ENCODE measurements at places on chromosomes 12 and 14.
A peak's percentile ranks its signal among the peaks of the same experiment; 100 is the strongest.

GRCh38 chr12:70277973-70278372, 34.7 kb downstream of the CNOT2 start:
- no peak for DNase-seq

GRCh38 chr12:39824505-39825212, 205.1 kb upstream of the ABCD2 start:
- DNase-seq: no peak

- no peak for DNase-seq
Measured at GRCh38 chr12:105469701-105470100, 139.2 kb downstream of the C12orf75 start.

DNA sequence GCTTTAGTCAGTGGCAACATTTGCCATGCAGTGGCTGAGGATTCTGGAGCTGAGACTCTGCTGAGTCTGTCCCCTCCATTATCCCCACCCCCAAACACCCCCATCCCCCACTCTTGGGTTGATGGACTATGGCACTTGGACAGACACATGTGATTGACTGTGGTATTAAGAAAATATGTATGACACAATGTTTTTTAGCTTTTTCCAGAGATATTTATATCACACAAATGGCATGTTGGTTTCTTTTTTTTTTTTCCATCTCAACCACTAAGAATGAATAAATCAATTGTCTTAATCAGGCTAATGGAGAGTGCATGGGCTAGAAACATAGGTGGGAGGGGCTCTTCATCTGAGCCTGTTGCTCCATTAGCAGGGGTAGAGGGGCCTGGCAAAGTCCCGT, 30.7 kb upstream of the MAP1LC3B2 start:
- DNase-seq: no peak

DNA sequence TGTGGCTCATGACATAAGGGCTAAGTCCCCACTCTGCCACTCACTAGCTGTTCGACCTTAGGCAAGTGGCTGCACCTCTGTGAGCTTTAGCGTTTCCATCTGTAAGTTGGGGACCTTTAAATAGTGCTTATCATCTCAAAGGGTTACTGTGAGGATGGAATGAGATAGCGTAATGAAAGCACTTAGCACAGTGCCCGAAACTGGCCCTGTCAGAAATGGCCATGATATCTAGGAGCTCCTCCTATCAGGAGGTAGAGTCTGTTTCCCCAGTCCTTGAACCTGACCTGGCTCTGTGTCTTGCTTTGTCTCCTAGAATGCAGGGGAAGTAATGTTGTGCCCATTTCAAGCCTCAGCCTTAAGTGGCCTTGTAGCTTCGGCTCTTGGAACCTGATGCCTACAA, 211.0 kb downstream of the RBM19 start:
- DNase-seq: no peak

GRCh38 chr14:68986926-68987652, 8.0 kb upstream of the ACTN1 start:
- no peak for DNase-seq

GRCh38 chr14:104186575-104186974, 48.2 kb downstream of the KIF26A start:
- DNase-seq: no peak

DNA sequence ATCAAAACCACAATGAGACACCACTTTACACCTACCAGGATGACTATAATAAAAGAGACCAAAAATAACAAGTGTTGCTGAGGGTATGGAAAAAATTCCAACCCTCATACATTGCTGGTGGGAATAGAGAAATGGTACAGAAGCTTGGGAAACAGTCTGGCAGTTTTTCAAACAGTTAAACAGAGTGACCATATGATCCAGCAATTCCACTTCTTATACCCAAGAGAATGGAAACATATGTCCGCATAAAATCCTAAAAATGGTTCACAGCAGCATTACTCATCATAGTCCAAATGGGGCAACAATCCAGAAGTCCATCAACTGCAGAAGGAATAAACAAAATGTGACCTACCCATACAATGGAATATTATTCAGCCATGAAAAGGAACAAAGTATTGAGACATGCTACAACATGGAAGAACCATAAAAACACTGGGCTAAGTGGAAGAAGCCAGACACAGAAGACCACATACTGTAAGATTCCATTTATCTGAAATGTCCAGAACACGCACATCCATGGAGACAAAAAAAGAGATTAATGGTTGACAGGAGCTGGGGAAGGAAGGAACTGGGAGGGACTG, 44.5 kb downstream of the CHGA start:
- DNase-seq: no peak

GRCh38 chr12:122480753-122481152, 20.0 kb downstream of the ZCCHC8 start:
- no peak for DNase-seq

DNA sequence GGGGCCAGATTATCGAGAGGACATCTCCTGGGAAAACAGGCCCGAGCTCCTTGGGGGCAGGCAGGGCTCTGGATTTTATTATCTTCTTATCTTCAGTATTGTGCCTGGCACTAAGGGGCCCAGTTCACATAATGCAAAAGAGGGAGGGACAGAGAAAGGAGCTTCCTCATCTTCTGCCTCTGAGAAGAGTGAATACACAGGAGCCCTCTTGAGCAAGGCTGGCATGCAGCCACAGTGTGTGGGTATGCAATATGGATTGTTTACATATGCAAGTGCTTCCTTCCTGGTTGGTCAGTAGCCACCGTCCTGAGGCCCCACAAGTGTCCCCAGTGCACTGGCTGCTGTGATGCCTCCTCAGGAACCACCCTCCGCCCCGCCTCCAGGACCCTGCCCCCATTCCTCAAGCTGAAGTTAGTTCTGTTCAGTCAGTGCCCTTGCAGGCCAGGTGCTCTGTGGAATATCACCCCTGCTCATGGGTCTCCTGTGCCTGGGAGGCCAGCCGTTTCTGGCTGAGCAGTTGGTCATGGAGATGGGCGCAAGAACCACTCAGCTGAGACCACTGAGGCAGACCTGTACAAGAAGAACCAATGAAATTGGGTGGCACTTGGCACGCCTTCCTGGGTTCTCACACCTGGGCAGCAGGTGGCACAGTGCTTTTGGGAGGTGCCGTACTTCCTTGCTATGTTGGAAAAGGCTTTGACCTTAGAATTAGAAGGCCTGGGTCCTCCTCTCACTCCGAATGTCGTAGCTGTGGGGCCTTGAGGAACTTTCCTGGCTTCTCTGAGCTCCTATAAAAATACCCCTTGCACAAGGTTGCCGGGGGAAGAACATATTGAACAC, 35.1 kb upstream of the ACTN1 start:
- DNase-seq: no peak

DNA sequence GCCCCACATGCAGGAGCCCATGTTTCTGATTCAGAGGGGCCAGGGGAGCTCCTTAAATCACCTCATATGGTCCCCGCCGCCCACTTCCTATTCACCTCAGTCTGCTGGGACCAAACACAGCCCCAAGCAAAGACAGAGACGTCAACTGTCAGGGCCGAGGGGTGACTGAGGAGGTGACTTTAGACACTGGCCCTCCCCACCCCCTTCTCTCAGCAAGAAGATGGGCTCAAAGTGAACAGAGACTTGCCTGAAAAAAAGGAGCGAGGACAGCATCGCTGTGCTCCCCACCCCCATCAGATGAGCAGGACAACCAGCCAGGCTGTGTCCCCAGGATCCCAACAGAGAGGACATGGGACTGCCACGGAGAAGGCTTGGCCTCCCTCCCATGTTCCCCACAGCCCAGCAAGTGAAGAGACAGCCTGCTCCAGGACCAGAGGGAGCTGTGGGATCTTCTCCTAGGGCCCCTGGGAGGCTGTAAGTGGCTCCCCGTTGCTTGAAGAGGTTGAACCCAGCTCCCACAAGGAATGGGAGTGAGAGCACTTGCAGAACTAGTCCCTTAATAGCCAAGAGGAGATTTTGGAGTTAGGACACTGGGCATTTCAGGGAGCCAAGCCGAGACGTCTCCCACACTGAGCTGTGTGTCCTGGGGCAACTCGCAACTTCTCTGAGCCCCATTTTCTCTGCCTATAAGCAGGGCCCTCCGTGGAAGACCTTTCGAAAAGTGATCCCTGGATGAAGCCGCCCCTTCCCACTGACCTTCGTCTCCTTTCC, 1.3 kb upstream of the KRT79 start:
- no peak for DNase-seq

DNA sequence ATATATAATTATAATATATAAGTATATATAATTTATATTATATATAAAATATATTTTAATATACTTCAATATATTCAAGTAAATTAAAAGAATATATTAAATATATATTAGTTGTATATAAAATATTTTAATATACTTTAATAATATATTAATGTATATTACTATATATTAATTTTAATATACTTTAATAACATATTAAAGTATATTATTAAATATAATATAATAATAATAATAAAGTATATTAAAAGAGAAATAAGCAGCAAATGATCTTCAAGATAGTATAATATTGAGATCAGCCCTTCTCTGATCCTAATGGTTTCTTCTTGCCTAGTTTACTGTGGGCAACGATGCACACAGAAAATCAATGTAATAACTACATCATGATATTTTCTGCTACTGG, 2.3 kb downstream of the OR4M1 start:
- DNase-seq: no peak

DNA sequence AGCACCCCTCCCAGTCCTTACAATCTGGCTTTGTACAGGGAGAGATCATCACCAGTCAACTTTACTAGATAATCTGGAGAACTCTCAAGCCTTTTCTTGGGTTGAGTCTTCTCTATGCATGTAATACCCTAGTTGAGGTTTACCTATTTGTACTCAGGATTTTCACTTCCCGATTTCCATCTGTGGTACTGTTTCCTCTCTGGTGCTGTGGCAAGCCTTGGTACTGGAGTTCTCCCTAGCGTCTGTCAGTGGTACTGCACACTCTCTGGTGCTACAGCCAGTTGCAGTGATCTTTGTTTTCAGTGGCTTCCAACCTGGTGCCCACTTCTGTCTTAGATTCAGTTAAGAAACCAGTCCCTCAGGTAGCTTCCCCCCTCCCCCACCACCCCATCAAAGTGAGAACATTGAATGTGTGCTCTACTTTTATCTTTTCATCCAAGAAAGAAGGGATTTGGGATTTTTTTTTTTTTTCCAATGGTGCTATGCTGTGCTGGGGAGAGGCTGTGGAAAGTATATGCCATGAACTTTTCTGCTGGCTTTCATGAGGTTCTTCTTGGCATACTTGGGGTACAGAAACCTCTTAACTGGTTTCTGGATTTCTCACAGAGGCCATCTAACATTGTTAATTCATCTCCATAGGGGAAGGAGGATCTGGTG, 69.4 kb upstream of the EVL start:
- peak; percentile 32 for DNase-seq

DNA sequence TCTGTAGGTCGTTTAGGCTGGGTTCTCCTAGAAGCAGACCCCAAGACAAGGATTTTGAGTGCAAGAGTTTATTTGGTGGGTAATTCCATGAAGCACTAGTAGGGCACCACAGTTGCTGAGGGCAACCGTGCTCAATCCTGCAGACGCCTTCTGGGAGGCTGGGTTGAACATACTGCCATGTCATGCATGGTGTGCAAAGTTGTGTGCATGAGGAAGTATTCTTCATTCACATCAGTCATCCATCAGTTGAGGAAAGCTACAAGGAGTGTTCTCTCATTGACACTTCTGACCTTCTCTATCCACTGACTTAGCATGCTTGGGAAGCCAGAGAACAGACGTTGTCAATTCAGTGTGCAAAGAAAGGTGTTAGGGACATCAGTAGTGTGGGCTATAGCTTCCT, 179.2 kb downstream of the PTPN11 start:
- no peak for DNase-seq

- DNase-seq: no peak
Measured at GRCh38 chr12:91542666-91543065, 360.0 kb upstream of the DCN start.

DNA sequence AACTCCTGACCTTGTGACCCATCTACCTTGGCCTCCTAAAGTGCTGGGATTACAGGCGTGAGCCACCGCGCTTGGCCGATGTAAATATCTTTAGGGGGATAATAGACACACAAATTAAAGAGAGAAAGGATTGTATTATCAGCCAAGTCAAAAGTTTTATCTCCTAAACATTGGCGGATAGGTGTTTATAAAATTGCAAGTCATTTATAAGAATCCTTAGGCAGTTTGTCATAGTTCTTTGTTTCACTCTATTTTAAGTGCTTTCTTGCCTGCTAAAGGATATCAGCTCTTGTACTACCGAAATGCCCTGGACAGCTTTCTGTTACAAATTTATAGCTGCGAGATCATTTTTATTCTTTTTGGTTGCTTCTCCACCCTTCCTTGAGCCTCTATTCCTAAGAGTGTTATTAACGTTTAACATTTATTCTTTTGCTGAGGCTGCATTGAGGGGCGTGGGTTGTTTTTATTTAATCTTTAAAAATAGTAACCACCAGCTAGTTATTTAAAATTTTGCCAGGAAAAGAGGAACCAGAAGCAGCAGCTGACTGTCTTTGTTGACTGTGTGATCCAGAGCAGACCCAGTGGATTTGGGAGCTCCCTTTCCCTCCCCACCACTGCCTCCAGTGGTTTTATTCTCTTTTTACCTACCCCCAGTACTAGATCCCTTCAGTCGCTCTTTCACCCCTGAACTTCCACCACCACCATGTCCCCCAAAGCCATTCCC, 106.4 kb downstream of the DIP2B start:
- DNase-seq: no peak

DNA sequence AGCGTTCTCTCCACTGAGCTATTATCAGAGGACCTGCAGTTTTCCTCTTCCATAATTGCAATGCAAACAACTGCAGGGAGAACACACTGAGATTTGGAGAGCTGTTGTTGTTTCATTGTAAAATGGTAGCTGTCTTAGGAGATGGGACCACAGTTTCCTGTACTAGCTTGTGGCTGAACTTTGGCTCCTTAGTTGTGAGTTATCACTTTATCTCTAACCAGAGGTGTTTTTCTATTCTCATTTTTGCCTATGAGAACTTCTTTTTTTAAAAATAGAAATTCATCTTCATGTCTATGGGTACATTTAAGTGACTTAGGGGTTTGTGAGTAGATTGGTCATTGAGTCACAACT, 216.5 kb downstream of the SLC38A4 start:
- DNase-seq: no peak

DNA sequence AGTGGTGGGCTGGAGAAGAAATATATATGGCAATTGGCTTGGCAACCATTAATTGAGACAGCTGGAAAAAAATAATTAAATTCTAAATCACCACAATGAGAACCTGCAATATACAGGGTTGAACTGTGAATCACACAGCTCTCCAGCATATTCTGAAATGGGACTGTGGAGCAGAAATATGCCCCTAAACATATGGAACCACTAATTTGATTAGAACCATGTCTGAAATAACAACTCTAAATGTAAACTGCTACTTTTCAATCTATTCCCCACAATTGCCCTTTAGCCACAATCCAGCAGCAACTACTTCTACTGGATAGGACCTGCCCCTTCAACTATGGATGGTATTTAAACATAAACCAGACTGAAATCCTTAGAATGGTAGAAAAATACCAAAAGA, 330.4 kb downstream of the TRHDE start:
- no peak for DNase-seq

DNA sequence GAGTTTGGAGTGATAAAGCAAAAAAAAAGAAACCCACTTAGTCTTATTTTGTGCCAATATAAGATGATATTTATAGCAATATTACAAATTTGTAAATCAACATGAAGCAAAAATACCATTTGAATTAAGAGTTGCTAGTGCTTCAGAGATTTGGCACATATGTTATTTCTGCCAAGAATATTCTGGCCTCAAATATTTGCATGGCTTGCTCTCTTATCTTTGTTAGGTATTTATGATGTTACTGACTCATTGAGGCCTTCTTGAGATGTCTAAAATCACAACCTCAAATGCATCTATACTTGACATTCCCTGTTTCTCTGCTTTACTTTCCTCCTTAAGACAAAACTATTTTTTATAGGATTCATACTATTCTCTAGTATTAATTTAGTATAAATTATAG, 301.5 kb downstream of the NELL2 start:
- DNase-seq: no peak
